ENCODE measurements at places on chromosomes 6 and 20.

- DNase-seq: no peak
Observed at GRCh38 chr6:11631008-11631407, 93.5 kb downstream of the TMEM170B start.

GRCh38 chr6:17473554-17473953 lies 80.2 kb downstream of the CAP2 start:
- peak; percentile 20 for DNase-seq

- peak; percentile 55 for DNase-seq
Observed at GRCh38 chr20:57040924-57041323, 225.5 kb downstream of the BMP7 start.

DNA sequence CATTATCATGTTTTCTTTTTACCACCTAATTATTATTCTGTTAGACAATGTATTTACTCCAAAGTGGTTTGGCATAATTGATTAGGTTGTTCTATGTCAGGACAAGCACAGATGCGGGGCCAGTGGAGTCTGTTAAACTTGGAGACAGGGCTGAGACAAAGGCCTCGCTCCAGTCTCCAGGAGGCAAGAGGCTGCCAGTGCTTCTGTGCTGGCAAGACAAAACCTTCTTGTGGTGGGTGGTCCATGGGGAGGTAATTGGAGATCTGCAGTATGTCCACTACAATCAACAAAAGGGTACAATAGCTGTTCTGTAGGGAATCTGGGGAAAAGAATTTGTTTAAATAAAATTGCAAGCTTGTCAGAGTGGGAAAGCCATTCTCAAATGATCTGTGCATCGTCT lies 677.2 kb upstream of the SLC35B3 start:
- no peak for DNase-seq

GRCh38 chr20:57265336-57265996 lies 975 bp downstream of the BMP7 start:
- DNase-seq: no peak

- DNase-seq: peak; percentile 82
Observed at GRCh38 chr6:37547564-37548061, 47.9 kb upstream of the CCDC167 start.

DNA sequence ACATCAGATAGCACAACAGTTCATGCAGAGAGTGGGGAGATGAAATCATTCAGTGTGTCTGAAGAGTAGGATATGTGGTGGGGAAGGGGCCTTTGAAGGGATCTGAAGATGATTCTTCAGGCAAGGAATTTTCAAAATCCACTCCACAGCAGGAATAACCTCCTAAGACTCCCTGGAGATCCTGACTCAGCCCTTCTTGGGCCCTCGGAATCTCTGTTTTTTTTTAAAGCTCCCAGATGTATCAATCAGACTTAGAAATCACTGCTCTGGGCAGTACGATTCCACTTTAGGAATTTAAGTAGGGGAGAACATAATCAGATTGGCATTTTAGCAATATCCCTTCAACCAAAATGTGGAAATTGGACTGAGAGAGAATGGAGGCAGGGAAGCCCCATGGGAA lies 55.5 kb downstream of the RIOK1 start:
- peak; percentile 88 for DNase-seq

DNA sequence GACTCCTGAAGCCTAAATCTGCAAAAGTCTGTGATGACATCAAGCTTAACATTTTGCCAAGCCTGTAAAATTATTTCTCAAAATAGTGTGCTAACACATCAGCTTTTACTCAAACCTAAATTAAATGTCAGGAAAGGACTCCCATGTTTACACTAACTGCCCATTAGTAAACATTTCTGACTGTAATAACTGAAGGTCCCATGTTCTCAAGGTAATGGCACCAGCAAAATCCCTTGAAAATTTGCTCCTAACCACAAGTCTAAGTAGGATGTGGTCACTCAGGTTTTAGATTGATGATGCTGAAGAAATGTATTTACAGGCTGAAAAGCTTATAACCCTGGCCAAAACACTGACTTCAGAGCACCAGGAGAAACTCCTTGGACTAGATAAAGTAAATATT lies 33.0 kb downstream of the BACH2 start:
- DNase-seq: peak; percentile 71

- no peak for DNase-seq
Observed at GRCh38 chr6:46507426-46507825, 16.2 kb upstream of the RCAN2 start.

DNA sequence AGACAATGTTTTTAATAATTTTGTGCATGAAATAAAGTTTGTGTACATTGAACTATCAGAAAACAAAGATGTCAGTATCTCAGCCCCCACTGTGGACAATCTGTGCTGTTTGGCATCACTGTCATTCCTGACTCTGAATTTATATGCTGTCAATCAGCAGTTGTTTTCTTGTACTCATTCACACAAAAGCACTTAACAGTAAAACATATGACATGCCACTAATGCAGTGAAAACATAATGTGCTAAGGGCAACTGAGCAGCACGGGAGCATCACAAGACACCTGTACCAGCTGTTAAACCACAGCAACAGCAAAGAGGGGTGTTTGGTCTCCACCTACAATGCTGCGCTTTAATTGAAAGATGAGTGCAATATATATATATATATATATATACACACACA lies 647.8 kb upstream of the SLC35B3 start:
- no peak for DNase-seq

- no peak for DNase-seq
Observed at GRCh38 chr6:89942601-89943000, 48.3 kb downstream of the GJA10 start.

DNA sequence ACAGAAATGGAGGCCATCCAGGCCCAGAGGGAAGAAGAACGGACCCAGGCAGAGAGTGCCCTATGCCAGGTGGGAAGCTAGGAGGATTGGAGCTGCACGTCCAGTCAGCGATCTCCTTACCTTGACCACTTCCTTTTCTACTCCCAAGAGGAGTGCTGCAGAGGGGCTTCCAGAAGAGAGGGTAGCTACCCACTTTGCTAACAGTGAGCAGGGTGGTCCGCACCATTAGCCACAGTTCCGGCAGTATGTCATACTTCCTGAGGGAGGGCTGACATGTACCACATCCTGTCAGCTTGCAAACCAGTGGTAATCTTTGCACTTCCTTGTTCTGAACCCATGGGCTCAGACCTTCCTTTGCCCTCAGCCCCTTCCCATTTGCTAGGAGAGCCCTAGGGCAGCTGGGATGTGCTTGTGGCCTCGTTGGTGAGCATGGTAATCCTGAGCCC lies 35.4 kb downstream of the CEP250 start:
- DNase-seq: no peak

DNA sequence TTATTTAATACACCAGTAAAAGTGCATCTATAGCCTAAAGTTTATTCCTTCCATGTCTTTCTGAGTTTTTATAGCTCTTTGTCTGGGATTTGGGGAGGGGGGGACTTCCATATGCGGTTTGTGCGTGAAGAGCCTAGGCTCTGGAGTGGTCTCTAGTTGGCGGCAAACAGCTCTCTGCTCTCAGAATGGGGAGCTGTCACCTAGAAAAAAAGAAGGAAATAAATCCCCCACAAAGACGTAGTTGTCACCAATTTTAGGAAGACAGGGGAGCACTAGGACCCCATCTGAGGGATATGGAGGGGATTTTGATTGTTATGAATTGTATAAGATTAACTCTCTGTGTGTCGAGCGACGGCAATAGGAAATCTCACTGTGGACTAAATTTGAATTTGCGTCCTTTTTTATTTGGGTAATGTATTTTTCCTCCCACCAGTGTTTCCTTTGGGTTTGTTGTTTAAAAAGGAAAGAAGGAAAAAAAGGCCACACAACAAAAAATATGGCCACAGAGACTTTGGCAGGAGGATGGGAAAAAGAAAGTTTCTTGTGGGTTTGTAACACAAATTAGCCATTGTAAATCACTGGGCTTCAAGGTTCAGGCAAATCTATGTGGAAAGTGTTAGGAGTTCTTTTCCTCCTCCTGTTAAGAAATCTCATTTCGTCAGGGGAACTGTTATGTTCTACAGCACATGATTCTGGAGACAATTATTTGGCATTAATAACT lies 7.4 kb downstream of the POU3F2 start:
- no peak for DNase-seq

DNA sequence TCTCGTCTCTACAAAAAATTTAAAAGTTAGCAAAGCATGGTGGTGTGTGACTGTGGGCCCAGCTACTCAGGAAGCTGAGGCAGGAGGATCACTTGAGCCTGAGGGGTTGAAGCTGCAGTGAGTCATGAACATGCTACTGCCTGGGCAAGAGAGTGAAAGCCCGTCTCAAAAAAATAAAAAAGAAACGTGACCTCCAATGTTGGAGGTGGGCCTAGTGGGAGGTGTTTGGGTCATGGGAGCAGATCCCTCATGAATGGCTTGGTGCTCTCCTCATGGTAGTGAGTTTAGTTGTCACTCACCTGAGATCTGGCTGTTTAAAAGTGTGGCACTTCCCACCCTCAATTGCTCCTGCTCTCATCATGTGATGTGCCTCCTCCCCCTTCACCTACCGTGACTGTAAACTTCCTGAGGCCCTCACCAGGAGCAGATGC lies 24.3 kb downstream of the RBL1 start:
- DNase-seq: peak; percentile 15

DNA sequence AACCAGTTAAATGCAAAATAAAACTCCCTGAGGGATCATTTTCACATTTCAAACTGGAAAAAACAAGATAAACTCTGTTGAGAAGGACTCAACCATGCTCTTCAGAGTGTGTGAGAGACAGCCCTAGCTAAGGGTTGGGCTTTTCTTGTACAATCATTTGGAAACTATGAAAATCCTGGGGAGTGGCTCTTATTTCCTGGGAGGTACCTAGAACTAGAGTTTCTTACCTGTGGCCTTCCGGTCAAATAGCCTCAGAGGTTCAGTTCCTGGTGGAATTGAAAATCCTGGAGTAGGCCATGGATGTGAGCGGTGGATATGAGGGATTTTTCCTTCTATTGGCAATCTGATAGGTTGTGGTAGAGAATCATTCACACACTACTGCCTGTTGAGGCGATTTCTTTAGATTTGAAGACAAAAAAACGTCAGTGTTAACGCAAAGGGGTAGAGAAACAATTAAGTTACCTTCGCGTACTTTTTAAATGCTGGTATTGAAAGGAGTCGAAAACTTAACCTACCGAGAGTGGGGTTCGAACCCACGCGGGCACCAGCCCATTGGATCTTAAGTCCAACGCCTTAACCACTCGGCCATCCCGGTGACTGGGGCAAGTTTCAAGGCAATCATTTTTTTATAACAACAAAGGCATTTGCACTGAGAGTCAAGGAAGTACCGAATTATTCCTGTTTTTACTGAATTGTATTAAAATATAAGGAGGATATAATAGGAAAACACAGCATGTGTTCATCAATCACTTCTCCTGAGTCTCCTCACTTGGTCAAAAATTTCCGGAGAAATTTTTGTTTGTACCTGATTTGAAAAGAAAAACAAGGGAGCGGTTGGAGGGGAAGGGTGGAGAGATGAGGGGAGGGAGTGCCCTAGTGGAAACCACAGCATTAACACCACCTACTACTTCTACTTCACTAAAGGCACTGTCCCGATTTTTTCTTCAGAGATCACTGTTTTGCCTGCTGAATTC lies 191.3 kb downstream of the OR2B2 start:
- DNase-seq: peak; percentile 24

- DNase-seq: no peak
Observed at GRCh38 chr6:142926177-142926493, 18.8 kb downstream of the HIVEP2 start.

DNA sequence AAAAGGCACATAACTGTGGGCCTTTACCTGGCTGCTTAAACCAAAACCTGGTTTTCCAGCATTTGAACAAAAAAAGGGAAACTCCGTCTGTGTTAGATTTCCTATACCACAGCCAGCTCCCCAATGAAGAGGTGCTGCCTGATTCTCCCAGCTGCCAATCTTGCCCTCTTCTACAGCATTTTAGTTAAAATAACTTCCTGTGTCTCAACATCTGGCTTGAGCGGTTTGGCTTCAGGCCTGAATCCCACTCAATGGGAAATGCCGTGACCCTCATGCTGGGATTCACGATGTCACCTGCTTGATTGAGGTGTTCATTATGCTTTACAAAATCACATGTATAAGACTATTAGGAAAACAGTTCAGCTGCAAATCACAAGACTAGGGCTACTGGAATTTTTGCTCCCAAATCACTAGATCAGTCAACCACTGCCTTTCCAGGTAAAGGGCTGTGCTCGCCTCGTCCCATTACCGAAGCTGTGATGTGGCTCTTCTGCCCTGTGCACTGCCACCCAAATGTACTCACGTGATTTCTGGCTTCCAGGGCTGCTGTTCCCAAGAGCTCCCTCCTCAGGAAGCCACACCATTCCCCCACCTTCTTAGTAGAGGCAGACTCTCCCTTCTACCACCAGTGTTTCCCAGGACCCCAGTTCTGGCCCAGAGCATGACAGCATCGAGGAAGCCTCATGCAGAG lies 94.6 kb downstream of the PSMG4 start:
- no peak for DNase-seq

GRCh38 chr6:16369140-16369745 lies 130.9 kb downstream of the GMPR start:
- DNase-seq: no peak

- DNase-seq: no peak
Observed at GRCh38 chr6:21759721-21760120, 166.2 kb downstream of the SOX4 start.

DNA sequence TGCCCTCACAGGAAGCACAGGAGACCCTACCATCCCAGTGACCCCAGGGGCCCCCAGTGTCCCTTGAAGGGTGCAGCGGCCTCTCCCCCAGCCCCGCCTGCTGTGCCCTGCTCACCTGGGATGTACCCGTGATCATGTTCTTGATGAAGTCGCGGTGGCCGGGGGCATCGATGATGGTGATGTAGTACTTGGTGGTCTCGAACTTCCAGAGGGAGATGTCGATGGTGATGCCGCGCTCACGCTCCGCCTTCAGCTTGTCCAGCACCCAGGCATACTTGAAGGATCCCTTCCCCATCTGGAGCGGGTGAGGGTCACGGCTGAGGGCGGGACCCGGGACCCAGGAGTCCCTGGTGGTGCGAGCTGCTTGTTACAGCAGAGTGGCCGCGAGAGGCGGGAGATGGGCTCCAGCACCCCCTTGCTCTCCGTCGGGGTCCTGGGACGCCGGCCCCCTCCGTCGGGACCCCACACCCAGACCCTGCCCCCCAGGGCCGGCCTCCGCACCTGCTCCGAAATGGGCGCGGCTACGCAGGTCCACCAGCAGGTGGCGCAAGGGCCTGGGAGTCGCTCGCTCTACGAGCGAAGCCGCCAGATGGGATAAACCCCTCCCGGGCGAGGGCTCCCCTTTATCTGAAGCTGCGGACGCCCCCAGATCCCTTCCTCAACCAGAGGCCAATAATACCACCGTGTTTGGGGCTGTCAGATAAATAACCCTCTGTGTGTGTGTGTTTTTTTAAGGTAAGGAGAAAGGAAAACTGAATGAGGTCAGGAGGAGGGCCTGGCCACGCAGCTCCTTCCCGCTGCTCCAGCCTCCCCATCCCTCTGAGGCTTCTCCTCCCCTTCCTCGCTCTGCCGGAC lies 2.9 kb downstream of the EEF1A2 start:
- peak; percentile 42 for DNase-seq

DNA sequence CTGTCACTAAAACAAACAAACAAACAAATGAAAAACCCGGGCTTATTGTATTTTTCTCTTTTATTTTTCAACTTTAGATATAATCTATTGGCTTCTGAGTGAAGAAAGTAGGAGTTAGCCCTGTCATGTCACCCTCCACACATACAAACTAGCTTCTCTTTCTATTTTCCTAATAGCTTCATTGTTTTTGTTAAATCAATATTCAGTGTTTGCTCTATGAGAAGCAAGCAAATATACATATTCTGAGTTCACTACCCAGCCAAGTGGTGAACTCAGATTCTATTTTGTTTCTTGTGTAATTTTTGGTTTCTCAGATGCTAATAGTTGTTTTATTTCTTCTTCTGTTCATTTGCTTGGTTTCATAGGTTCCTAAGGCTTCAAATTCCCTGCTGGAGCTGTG lies 66.4 kb downstream of the SNRNP48 start:
- DNase-seq: no peak

All from fibroblast of skin of right biceps (primary cell).